Fibroblast of skin of left quadriceps (primary cell): ENCODE measurements at places on chromosomes 3 and 15.

DNA sequence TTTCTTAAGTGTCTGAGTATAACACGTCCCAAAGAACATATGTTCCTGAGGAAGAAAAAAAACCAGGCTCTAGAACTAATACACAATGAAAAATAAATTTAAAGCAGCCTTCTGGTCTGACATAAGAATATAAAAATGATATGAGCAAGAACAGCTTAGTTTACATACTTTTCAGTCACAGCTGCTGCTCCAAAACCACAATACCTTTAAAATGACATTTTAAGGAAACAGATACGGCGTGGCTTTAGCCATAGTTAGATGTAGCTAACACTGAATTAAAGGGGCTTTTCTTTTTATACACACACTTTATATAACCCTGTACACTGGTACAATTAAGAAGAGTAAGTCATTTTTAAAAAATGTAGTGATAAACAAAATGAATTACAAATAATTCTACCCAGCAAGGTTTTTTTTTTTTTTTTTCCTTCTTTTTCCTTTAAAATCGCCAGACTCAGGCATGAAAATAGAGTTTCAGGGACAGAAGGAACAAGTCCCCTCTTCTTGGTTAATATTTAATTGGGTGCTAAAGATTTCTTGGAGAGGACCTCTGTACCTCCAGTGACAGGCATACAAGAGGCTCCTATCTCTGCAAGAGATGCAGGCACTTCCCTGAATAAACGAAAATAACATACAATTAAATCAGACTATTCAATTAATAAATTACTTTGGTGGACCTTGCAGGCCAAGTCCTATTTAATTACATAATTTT lies 265.6 kb downstream of the FOXP1 start:
- DNase-seq: no peak

- no peak for DNase-seq
Observed at GRCh38 chr3:177523872-177524438, 326.7 kb upstream of the TBL1XR1 start.

DNA sequence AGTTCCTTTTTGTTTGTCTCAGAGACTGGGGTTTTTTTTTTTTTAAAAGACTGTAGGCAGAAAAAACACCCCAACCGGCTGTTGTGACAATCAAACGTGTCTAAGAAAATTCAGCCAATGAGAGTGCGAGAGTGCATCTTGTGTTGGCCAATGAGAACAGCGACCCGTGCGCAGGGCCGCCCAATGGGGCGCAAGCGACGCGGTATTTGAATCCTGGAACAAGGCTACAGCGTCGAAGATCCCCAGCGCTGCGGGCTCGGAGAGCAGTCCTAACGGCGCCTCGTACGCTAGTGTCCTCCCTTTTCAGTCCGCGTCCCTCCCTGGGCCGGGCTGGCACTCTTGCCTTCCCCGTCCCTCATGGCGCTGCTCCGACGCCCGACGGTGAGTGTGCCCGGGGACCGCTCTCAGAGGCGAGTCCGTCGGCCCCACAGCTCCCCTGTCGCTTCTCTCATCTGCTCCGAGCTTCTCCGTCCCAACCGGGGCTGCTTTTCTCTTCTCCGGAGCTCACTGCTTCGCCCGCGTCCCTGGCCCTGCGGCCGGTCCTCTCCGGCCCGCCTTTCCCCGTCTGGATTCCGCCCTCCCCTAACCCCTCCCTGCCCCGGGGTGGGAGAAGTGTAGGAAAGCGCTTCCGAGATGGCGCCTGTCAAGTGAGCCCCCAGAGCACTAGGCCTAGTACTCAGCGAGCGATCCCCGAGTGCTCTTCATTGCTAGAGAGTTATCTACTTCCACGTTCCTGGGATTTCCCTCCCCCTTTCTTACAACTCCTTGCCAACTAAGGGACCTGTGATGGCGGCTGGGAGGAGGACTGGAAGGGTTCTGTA lies at the start of gene CCNB2:
CCNB2 (plus strand) TSS at position 235 of the 821 bp plus-strand sequence; CDS start at position 358, 123 bp downstream.
- peak; percentile 83 for DNase-seq

DNA sequence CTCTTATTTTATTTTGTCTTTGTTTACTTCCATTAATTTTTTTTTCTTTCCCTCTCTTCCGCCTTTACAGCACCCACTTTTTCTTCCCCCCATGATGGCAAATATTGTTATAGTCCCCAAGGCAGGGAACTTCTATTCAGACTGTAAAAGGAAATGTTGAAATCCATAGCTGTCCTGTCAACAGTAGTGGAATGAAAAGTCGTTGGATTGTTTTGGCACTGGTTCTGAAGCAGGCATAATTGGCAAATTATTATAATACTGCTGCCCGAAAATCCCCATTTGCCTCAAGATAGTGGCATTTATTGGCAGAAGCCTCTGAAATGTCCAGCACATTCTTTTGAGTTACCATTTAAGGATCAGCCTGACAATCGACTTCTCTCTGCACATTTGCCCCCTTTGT lies 150.6 kb downstream of the TPRG1 start:
- no peak for DNase-seq

- DNase-seq: no peak
Observed at GRCh38 chr3:101183151-101183550, 137.2 kb downstream of the IMPG2 start.

DNA sequence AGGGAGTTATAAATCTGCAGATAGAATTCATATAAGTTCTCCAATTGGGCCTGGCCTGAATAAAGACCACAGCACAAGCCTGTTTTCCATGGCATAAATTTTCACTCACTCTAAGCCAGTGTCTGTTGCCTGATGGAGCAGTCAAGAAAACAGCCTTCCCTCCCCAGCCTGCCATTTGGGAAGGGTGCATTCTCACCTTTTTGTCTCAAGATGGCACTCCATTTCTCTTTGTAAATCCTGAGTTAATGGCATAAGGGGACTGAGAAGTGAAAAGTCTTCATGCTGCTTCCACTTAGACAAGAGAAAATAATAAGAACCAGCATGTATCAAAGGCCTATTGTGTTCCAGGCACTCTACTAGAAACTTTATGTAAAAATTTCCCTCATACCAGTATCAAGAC lies 115.6 kb upstream of the MANF start:
- DNase-seq: no peak

DNA sequence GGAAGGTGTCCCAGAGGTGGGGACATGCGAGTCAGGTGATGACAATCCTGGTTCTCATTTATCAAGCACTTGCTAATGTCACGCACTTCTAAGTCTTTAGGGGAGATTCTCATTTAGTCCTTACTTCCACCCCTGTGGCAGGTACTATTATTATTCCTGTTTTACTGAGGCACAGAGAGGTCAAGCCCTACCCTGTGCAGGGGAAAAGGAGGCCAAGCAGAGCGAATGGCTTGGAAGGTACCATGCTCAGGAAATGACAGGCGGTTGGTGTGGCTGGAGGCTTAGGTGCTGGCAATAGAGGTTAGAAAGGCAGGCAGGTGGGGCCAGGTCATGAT lies 268.9 kb downstream of the UACA start:
- no peak for DNase-seq

- DNase-seq: no peak
Observed at GRCh38 chr15:68408971-68409370, 23.0 kb downstream of the ITGA11 start.
